Activated CD4-positive, CD25-positive, alpha-beta regulatory T cell (primary cell): ENCODE measurements at places on chromosomes 2 and 18.

DNA sequence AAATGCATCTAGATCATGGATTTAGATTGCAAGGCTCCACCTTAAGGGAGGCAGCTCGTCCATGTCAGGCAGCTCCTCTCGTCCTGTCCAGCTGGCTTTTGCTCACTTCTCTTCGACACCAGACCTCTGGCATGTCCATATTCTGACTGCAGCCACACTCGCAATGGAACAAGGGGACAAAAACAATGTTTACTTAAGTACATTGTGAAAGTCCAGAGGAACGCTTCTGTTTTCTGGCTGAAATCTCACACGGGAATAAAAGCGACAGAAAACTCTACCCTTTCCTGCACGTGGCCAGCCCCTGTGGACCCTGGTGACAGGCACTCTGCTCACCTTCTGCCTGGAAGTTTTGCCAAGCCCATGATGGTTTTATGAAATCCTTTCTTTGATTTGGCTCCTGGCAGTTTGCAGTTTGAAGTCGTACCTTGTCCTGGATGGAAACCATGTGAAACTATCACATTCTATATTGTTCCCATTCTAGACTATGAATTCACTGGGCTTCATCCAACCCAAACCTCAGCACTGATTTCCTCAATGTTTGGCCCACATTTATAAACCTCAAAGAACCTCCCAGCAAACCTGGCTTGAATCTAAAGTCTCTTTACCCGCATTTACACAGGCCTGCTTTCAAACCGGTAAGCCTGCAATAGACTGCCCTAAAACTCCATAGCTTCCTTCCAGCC lies 134.3 kb upstream of the PIEZO2 start:
- DNase-seq = no peak

DNA sequence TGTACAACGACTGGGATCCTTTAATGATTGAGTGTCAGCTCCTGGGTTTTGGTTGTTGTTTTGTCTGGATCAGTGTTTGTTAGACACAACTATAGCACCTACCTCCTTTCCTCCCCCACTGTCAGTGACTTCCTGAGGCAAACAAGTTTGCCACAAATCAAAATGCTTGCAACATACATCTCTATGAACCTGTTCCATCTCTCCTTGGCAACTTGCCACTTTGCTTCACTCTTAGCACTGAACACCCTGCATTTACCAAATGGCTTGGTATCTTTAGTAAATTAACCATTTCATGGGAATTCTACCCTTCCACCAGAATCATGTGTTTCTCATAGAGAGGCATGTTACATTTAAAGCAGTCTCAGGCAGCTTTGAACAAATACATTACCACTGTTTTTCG lies 301.1 kb upstream of the TANK start:
- DNase-seq = no peak

DNA sequence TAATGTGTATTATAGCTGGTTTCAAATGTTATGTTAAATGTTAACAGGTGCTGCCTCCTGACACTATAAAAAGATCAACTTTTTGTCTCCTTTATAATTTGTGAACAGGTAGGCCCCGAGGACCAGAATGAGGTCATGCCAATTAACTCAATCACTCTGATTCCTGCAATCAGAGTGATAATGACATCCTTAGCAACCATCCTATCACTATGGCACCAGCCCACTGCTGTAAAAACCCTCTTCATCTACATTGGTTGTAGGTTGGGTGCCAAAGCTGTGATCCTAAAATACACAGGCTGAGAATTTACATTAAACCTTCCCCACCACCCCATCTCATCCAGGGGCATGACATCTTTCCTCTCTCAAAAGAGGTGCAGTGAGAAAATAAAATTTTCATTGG lies 103.5 kb downstream of the CPO start:
- no peak for DNase-seq

- no peak for DNase-seq
Measured at GRCh38 chr2:134238371-134238770, 15.5 kb upstream of the MGAT5 start.

DNA sequence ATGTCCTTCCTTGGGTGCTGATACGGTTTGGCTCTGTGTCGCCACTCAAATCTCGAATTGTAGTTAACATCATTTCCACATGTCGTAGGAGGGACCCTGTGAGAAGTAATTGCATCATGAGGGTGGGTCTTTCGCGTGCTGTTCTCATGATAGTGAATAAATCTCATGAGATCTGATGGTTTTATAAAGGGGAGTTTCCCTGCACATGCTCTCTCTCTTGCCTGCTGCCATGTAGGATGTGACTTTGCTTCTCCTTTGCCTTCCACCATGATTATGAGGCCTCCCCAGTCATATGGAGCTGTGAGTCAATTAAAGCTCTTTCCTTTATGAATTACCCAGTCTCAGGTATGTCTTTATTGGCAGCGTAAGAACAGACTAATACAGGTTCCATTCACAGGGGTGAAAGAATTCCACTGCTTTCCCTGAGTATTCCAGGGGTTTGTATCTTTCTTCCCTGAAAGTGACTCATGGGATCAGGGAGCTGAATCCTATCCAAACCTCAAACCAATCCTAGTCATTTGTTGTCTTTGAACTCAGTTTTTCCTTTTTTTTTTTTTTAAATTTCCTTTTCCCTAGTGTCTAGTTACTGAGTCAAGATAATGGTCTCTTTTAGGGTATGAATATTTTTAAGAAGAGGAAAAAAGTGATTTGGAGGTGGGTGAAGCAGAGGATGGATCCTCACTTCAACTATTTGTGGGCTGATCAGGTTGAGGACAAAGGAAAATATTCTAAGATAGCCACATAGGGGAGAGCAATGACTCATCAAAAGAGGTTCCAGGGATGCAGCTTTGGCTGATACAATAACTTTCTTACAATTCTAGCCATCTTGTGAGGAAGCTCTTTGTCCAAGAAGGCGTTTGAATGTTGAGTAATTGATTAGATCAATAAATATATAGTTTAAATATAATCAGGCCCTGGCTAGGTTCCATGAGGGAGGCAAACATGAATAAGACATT lies 19.5 kb upstream of the KCNE4 start:
- no peak for DNase-seq

DNA sequence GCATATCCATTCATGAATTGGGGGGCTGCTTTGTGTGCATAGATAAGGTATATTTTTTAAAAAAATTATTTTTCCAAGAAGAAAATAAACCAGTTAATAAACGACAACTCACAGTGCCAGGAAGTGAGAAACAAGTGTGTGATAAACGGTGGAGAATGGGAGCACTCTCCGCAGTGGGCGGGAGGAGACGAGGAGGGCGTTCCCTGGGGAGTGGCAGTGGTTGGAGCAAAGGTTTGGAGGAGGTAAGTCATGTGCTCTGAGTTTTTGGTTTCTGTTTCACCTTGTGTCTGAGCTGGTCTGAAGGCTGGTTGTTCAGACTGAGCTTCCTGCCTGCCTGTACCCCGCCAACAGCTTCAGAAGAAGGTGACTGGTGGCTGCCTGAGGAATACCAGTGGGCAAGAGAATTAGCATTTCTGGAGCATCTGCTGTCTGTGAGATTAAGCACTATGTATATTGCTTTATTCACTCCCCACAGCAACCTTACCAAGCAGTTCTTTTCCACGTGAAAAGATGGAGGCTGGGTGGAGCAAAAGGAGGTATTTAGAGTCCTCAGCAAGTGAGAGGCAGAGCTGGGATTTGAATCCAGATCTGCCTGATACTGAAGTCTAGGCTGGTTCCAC lies 27.0 kb upstream of the CASP8 start:
- peak; percentile 61 for DNase-seq

GRCh38 chr2:14773696-14774095 lies 141.2 kb downstream of the LRATD1 start:
- DNase-seq = no peak

GRCh38 chr18:3260995-3261372 lies 949 bp upstream of the MYL12B start:
- DNase-seq = no peak

DNA sequence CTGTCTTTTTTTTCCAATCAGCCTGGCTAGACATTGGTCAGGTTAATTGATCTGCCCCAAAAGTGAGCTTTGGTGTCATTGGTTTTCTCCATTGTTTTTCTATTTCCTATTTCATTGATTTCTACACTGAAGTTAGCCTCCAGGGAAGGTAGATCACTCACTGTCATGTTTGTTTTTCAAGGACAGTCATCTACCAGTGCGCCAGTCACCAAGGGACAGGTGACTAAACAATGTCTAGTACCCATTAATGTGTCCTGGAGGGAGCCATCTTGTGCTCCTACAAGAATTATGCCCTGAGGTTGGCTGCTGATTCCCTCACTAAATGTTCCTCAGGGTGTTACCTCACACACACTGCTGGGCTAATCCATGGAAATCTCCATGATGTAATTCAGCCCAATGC lies 17.6 kb upstream of the USP40 start:
- DNase-seq = no peak

GRCh38 chr18:48813833-48814489 lies 136.8 kb downstream of the SMAD7 start:
- DNase-seq = no peak

DNA sequence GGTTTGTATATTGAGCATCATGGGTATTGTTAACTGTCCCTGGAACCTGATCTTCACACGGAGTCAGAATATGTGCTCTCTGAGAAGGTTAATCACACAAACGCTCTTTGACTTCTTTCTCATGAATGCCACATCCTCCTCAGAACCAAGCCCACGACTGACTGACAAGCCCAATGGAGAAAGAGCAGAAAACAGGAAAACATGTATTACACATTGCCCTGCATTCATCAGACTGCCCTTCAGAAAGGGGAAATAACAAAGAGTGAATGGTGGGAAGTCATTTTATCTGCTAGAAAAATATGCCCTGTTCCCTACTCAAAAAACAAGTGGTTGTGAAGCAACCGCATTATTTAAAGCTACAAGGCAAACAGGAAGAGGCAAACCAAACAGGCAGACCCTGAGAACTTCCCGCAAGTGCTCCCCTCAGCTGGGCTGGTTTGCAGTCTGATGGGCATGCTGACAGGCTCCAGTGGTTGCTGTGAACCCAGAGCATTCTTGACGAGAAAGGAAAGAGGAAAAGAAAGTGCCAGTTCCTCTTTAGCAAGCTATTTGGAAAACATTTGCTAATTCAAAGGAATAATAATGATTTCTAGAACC lies 172.9 kb upstream of the SETBP1 start:
- DNase-seq = no peak

GRCh38 chr2:71067567-71068217 lies 756 bp upstream of the NAGK start:
- DNase-seq = no peak

DNA sequence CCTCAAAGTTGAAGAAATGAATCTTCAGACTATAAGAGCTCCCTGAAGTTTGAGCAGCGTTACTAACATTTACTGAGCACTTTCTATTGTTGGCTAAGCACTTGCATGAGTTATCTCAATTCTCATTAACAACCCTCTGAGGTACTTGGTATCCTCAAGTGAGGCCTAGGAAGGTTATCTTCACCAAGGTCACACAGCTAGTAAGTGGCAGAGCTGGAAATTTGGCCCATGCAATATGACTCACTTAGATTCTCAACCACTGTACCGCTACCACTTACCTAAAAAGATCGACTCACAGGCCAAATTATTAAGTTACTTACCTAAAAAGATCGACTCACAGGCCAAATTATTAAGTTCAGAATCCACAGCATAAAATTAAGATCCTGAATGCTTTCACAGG lies 8.7 kb upstream of the METAP1D start:
- no peak for DNase-seq

DNA sequence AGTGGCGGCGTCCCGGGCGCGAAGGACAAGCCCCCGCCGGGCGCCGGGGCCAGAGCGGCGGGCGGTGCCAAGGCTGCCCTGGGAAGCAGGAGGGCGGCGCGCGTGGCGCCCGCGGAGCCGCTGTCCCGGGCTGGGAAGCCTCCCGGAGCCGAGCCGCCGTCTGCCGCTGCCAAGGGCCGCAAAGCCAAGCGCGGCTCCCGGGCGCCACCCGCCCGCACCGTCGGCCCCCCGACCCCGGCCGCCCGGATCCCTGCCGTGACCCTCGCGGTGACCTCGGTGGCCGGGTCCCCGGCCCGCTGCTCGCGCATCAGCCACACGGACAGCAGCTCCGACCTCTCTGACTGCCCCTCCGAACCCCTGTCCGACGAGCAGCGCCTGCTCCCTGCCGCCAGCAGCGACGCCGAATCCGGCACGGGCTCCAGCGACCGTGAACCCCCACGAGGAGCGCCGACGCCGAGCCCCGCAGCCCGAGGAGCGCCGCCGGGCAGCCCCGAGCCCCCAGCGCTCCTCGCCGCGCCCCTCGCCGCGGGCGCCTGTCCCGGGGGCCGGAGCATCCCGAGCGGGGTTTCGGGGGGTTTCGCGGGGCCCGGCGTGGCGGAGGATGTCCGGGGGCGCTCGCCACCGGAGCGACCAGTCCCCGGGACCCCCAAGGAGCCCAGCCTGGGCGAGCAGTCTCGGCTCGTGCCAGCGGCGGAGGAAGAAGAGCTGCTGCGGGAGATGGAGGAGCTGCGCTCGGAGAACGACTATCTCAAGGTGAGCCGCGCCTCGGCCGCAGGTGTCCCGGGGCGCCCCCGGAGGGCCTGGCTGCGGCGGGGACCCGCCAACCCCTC lies 820 bp downstream of the MTCL1 start:
- DNase-seq = peak; percentile 1

DNA sequence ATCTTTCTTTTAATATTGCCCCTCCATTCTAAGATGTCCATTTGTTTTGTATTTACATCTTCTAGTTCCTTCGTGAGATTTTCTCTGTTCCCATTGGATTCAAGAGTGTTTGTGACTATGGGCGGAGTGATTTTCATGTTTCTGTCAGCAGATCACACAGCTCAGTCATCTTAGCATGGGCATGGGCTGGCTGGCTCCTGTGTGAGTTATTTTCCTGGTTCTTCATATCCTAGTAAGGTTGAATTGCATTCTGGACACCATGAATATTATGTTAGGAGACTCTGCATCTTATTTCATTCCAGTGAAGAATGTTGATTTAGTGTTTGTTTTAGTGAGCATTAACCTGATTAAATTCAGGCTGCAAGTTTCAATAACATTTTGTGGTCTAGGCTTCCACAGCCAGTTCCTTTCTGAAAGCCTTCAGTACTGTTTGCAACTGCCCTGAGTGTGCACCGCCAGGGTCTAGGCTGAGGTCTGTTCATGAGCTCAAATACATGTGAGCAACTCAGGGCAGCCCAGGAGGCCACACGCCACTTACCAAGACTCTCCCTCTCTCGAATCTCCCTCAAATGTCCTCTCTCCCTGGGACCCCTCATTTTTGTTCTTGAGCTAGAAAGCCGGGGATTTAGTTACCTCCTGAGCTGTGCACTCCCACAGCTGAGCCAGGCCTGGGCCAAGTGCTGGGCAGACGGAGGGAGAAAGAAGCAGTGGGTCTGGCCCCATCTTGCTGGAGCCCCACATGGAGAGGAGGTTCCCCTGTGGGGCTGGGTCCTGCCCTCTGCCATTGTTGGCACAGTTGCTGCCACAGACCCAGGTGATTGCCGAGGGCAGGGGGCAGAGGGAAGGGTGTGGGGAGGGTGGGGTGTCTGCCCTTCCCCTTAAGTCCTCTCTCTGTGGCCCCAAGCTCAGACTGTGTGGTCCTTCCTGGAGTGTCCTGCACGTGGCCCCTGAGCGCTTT lies 145.9 kb downstream of the RTP5 start:
- no peak for DNase-seq

DNA sequence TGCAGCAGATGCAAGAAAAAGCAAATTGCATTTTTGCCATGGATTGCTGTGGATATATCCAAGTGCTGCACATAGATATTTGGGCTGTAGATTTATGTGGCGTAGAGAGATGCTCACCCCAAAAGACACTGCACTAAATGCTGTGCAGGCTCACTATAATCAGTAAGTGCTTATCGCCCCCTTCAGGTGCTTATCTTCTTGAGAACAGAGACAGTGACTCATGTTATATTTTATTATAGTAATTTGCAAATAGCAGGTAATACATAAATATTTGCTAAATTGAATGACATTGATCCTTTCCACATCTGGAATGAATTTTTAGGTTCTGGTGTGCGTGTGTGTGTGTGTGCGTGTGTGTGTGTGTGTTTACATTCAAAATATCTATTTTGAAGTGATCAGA lies 36.8 kb upstream of the PLEKHM3 start:
- no peak for DNase-seq
